ENCODE measurements at places on chromosomes 2 and 18. TPM values are rescaled to one million over a fixed set of nuclear protein-coding genes. Genes with fewer than 3 reads are reported as not detected.
A peak's percentile ranks its signal among the peaks of the same experiment; 100 is the strongest.

DNA sequence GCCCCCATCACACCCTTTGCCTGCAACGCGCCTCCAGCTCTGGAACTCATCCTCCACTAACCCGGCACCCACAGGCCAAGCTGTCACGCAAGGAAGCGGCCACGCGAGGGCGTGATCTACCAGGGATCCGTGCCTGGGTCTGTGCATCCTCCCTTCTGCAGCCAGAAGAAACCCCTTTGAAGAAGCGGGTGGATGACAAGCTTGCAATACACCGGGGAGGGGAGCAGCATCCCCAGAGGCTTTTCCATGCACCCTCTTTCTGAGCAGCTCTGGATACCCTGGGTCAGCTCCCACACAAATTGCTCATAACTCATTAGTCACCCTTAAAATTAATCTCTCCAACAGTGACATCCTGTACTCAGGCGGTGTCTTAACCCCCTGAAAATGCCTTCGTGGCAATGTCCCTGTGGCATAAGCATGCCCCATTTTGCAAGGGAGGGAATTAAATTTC is 47.6 kb downstream of the PDCL3 start:
- no peaks in the 10 kb centered on the region for H3K36me3 ChIP-seq
- H3K27ac ChIP-seq, result no peak overlapping the region
- no peak overlapping the region for H3K4me3 ChIP-seq
- no peaks in the 10 kb centered on the region for H3K4me1 ChIP-seq

IL1F10 gene
- total RNA-seq, result not detected

GRCh38 chr2:205734436-205735037 is 52.2 kb downstream of the NRP2 start:
- no peaks in the 10 kb centered on the region for H3K36me3 ChIP-seq
- H3K27me3 ChIP-seq, result no peaks in the 10 kb centered on the region
- H3K27ac ChIP-seq, result peak overlapping the region; percentile 13
- no peak overlapping the region for H3K4me3 ChIP-seq

SP9 gene
- 1.3 TPM for total RNA-seq

All from SJSA1 (cell line).